Subcutaneous adipose tissue (tissue), 4 donors: ENCODE measurements at places on chromosomes 12 and 14. TPM values are rescaled to one million over a fixed set of nuclear protein-coding genes. Genes with fewer than 3 reads are reported as not detected.

The XPOT gene
- 55.1 TPM for total RNA-seq

The HCAR1 gene
- 5.1 TPM for total RNA-seq

The EXOC3L4 gene
- total RNA-seq: 0.68 TPM

The SEC23A gene
- total RNA-seq: 90.8 TPM

The SIX1 gene
- 27.5 TPM for total RNA-seq

The IGFBP6 gene
- 1,933 TPM for total RNA-seq

The KNTC1 gene
- 18.3 TPM for total RNA-seq

The ADSS1 gene
- total RNA-seq: 36.2 TPM
